ENCODE measurements at places on chromosomes 13 and 19.

DNA sequence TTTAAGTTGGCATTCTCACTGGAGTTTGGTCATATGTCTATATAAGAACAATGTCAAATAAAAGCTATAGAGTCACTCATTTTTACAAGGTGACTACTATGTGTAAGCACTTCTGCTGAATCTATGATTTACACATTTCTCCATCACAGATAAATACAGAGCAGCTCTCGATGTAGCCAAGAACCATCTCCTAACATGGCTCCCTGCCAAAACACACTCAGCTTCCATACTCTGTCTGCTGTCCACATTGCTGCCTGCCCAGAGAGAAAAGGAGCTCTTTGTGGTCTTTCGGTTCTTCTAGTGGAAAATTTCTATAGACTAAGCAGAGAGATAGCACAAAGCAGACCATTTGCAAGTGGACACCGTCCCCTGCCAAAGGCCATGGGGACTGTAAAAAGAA is 190.9 kb upstream of the KLF12 start:
- DNase-seq, result no peak

GRCh38 chr19:5093948-5094718 is 125.2 kb downstream of the KDM4B start:
- DNase-seq, result no peak

GRCh38 chr13:33174491-33174890 is 111.1 kb downstream of the STARD13 start:
- DNase-seq, result no peak

- no peak for DNase-seq
Measured at GRCh38 chr19:43847246-43847645, 20.1 kb downstream of the ZNF283 start.

GRCh38 chr19:17255150-17255621 is 9.4 kb downstream of the USHBP1 start:
- DNase-seq, result peak; percentile 24

- no peak for DNase-seq
Measured at GRCh38 chr13:51015973-51016372, 95.1 kb downstream of the C13orf42 start.

GRCh38 chr13:39765801-39766463 is 110.5 kb downstream of the COG6 start:
- peak; percentile 21 for DNase-seq

DNA sequence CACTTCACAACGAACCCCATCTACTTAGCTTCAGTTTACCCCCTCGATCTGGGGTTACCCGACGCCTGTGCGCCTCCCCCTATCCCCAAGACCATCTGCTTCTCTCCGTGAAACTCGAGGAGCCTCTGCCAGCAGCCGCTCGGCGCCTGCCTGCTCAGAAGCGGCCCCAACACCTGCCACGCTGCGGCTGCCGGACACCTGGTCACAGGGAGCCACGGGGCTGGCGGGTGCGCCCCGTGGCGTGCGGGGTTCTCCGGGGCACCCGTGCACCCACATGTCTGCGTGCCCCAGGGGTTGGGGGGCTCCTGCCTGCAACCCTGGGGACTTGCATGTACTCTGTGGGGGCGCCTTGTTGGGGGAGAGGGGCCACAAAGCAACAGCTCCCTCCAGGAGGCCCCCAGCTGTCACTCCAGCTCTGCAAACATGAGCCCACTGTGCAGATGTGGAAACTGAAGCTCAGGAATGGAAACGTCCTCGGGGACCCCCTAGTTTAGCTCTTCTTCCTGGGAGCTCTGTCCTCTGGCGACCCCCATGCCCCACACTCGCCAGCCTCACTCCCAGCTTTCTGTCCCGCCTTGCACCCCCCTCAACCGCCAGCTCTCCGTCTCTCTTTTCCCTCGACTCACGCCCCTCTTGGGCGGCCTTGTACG is 7.0 kb upstream of the SEMA6B start:
- no peak for DNase-seq

GRCh38 chr19:55160128-55160985 is 2.8 kb upstream of the TNNI3 start:
- peak; percentile 83 for DNase-seq

DNA sequence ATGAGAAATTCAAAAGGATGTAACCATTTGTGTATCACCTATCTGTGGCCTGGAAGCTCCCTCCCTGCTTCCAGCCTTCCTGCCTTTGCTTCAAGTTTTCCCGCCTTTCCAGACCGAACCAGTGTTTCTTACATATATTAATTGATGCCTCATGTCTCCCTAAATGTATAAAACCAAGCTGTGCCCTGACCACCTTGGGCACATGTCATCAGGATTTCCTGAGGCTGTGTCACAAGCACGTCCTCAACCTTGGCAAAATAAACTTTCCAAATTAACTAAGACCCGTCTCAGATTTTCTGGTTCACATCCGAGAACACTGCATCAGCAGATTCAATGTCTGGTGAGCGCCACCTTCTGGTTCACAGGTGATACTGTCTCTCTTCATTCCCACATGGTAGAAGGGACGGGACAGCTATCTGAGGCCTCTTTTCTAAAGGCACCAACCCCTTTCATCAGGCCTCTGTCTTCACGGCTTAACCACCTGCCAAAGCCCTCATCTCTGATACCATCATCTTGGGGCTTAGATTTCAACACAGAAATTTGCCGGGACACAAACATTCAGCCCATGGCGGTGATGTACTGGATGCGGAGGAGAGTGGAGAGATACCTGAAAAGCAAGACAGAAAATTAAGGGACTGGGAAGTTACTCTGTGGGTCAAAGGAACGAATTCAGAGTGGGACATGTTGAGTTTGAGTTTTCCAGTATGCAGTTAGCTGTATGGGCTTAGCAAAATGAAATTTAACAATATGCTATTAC is 58.7 kb upstream of the PABPC3 start:
- no peak for DNase-seq

DNA sequence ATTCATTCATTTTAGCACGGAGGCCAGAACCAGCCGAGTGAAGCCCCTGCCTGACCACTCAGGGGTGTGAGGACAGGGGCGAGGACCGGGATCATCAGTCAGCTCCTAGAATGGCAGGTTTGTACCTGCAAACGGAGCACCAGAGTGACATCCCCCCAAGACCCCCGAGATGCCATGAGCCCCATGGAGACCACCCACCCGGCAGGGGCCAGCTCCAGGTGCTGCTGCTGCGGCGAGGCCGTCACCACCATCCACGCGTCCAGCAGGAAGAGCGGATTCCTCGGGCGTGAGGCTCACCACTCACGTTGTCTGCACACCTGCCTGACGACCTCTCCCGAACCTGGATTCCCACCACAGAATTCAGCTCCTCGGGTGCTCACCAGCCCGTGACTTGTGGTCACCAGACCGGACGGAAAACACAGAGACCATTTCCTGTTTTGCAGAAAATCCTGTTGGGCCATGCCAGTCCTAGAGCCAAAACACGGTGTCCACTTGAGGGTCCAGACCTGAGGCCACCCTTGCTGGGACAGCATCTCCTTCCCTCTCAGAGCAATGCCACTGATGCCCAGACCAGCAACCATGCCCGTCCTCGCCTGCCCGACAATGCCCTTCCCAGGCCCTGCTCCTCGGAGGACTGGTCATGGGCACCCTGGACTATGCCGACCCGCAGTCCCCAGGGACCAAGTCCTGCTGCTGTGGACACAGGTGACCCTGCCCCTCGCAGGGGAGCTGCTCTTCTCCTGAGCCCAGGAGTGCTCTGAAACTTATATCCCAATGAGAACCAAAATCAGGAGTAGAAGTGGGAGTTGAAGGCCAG is 74.2 kb downstream of the RASA3 start:
- no peak for DNase-seq

- no peak for DNase-seq
Measured at GRCh38 chr13:76976490-76976889, 15.4 kb upstream of the CLN5 start.
